ENCODE measurements at places on chromosomes 5 and 9.
A peak's percentile ranks its signal among the peaks of the same experiment; 100 is the strongest.

GRCh38 chr5:5558638-5559527, 136.4 kb downstream of the ICE1 start:
- DNase-seq: no peak

- no peak for DNase-seq
Measured at GRCh38 chr5:144820278-144820677, 649.6 kb downstream of the KCTD16 start.

- DNase-seq: no peak
Measured at GRCh38 chr5:149733129-149733900, 3.2 kb downstream of the PPARGC1B start.

GRCh38 chr5:92470770-92471169, 1087.7 kb upstream of the ARRDC3 start:
- no peak for DNase-seq

GRCh38 chr9:20376731-20377375, 245.4 kb downstream of the MLLT3 start:
- no peak for DNase-seq

DNA sequence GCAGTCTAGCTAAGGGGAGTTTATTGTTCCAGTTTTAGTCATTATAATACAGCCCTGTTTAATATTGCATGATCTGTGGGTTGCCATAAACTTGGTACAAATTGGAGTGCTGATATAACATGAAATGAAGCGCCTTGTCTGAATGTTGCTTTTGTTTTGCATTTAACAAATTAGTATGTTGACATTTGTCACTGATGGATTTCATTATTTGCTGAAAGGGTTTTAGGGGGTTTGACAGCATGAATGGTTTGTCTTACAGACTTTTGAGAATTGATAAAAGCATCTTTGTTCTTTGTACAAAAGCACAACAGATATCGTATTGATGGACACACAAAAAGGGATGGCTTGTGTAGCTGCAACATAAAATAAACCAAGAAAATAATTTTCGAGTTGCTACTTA, 178.3 kb downstream of the AOPEP start:
- DNase-seq: no peak

- no peak for DNase-seq
Measured at GRCh38 chr5:116532762-116533525, 41.7 kb downstream of the SEMA6A start.

DNA sequence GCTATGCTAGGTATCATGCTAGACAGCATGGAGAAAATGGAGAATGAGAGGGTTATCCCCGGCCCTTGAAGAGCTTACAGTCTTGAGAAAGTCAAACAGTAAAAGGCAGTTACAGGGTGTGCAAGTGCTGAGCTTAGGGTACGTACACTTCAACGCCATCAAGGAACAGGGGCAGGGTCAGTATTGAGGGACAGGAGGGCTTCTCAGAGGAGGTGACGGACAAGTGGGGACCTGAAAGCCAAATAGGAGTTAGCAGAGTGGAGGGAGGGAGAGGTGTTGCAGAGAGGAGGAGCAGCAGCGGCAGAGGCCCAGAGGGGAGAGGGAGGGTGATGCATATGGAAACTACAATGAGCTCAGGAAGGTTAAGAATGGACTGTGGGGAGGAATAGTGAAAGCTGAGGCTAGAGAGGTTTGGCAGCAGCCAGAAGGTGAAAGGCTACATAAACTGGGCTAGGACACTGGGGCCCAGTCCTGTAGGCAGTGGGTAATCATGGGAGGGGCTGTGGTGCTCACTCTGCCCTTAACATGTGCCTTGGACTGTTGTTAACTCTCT, 88.0 kb downstream of the NRG2 start:
- no peak for DNase-seq

DNA sequence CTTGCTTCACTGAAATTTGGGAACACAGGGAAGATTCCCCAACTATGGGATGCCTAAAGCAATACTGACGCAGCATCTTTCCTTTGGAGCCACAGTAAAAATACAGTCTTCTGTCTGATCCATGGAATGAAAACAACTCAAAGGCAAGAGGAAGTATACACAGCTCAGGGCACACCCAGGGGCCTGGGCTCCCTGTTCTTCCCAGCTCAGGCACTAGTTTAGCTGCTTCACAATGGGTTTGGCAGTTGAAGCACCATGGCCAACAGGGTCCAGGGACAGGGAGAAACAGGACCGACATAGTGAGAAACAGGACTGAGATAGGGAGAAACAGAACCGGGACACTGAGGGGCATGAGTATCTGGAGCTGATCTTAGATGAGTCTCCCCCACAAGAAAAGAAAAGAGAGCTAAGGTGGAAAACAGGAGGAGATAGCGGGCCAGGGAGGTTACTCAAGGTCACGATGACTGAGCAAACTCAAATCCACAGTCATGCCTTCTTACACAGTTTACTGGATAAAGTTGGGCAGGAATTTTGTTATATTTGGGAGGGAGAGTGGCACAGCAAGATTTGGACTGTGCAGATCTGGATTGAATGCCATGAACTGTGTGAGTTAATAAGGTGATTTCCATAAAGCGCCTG, 198.8 kb downstream of the SMARCA2 start:
- no peak for DNase-seq

GRCh38 chr5:168471785-168472184, 14.5 kb upstream of the RARS1 start:
- no peak for DNase-seq

DNA sequence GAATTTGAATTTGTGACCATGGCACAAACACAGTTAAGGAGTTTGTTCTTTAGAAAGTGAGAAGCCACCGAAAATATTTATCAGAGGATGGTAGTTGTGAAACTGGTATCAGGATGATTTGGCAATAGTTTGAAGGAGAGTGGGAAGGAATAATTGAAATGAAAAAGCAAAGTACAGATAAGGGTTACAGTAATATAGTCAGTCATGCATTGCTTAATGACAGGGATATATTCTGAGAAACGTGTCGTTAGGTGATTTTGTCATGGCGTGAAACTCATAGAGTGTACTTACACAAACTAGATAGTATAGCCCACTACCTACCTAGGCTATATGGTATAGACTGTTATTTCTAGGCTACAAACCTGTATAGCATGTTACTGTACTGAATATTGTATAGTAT, 84.2 kb downstream of the GPBP1 start:
- DNase-seq: no peak

DNA sequence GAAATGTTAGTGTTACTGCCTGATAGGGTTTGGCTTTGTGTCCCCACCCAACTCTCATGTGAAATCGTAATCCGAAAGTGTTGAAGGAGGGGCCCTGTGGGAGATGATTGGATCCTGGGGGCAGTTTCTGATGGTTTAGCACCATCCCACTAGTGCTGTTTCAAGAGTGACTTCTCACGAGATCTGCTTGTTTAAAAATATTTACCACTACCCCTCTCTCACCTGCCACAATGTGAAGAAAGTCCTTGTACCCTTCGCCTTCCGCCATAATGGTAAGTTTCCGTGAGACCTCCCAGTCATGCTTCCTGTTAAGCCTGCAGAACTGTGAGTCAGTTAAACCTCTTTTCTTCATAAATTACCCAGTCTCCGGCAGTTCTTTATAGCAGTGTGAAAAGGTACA, 2.6 kb upstream of the RFX3 start:
- DNase-seq: peak; percentile 50

GRCh38 chr5:180600554-180601041, 9.3 kb upstream of the SCGB3A1 start:
- DNase-seq: no peak

DNA sequence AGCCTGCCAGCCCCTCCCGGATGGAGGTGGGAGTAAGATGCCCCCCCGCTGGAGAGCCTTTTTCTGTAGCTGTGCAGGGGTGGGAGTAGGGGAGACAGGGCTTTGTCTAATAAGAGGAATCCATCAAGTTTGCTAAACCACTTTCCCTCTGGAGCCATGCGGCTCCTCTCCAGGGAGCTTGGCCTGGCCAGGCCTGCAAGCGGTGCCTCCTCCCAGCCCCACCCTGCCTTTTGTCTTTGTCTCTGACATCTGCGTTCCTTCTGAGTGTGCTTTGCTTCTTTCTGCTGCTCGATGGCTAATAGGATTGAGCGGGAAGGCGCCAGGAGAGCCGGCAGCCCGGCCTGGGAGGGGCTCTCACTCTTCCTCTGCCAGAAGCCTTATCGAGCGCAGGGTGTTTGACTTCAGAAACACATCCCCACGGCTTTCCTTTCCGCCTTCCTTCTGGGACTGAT, 26.7 kb upstream of the FCN1 start:
- DNase-seq: no peak

GRCh38 chr9:109780453-109781033, 545 bp downstream of the PALM2AKAP2 start:
- no peak for DNase-seq

DNA sequence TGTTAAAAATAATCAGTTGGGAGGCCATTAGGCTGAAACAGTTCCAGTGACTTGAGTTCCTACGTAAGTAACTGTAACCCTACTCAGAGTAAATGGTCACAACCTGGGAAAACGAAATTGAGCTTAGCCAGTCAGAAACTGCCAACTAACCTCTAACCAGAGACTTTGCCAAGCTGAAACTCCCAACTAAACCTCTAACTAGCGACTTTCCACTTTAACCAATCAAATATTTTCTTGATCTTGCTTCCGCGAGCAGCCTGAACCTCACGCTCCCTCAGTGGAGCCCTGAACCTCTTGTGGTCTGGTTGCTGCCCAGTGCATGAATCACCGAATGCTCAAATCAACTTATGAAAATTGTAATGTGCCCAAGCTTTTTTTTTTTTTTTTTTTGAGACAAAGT, 156.2 kb downstream of the MED10 start:
- DNase-seq: no peak

GRCh38 chr9:77952635-77953328, 78.8 kb downstream of the GNAQ start:
- DNase-seq: no peak

DNA sequence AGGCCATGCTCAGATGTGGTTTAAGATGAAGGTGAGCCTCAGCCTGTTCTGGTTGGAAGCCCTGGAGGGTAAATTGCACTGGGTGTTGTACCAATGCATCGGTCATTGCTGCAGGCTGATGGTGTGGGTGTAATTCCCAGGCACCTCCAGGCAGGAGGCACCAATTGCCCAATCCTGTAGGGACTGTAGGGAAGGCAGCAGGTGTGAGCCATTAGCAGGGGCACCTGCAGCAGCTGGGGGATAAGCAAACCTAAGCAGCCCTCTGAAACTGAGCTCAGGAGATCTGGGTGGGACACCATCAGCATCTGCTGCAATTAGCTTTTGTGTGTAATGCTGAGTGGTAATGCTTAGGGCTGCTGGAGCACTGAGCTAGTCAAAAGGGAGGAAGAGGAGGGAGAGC, 190.1 kb upstream of the TBC1D2 start:
- DNase-seq: no peak

All from CD4-positive, alpha-beta T cell treated with Interferon alpha-2 for 1 hour (primary cell).